ENCODE measurements at places on chromosomes 12 and 14. TPM values are rescaled to one million over a fixed set of nuclear protein-coding genes. Genes with fewer than 3 reads are reported as not detected.

Gene LRIG3
- total RNA-seq: 40.5 TPM

DNA sequence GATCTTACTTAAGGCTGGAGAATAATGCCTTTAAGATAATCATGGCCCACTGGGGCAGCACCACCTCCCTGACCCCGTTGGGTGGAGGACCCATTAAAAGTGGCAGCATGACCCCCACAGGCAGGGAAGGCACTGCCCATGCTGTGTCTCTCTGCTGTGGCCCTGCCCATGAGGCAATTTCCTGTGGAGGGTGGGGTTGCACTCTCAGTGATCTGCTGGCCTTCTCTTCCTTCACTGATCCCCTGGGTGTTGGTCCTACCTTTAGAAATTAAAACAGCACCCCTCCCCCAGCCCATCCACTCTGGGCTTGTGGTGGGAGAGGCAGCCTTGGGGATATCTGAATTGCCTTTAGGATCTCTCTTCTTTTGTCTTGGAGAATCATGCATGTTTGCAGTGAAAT is 17.3 kb downstream of the KLRK1 start:
- no peak for DNase-seq

- DNase-seq: no peak
These were observed 418.8 kb downstream of the BCL11B start for GRCh38 chr14:98853063-98853729.

DNA sequence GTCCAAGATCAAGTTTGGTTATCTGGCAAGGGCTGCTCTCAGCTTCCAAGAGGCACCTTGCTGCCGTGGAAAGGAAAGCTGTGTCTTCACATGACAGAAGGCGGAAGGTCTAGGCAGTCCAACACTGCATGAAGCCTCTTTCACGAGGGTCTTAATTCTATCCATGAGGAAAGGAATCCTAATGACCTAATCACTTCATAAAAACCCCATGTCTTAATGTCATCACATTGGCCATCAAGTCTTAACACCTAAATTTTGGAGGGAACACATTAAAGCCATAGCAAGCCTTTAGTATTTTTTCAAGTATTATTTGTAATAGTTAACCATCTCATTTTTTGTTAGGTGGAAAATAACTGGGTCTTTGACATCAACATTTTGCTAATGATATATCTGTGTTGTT is 858.3 kb downstream of the FLRT2 start:
- no peak for DNase-seq

DNA sequence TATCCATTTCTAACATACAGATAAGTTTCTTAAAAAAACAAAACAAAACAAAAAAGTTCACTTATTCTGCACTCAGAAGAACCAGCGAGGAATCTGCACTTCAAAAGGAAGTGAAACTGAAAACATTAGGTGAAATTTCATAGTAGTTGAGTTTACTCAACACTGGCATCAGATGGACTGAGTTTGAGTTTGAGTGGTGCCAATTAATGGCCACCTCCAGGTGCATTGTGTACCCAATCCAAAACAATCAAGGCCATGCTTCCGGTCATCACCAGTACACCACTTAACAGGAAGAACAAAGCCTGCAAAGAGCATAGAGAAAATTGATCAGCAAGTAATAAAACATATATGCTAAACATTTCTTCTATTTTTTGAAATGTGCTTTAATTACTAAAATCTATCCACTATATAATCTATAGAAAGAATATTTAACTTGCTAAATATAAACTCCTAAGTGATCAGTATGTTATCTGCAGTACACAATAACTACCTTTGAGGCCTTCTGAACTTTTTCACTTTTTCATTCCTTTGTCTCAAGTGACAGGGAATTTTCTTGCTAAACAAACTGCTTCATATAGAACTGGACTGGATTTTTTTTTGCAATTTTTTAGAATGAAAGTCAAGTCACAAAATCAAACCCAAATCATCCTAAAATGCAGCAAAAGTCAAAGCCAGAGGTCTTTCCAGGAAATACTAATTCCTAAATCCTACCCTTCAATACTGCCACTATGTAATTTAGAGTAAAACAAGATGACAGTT is 11.5 kb downstream of the SLC38A2 start:
- DNase-seq: no peak

All from upper lobe of right lung (tissue), 1 donor.